ENCODE measurements at places on chromosomes 4 and X. TPM values are rescaled to one million over a fixed set of nuclear protein-coding genes. Genes with fewer than 3 reads are reported as not detected.
A peak's percentile ranks its signal among the peaks of the same experiment; 100 is the strongest.

DNA sequence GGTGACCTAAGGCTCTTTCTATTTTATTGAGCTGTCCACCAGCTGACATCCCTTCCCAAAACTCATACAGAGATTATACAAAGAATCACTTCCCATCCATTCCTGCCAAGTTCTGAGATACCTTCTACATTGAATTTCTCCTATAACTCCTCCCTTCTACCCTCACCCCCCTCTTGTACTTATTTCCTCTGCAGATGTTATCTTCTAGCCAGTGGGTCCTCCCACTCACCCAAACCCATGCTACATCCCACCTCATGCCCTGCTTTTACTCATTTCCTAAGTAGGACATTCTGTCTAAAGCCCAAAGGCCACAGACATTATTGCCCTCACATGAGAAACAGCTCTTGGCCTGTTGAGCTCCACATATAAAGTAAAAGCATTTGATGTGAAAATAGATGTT is 28.6 kb downstream of the BMX start:
- no peak overlapping the region for H3K27ac ChIP-seq
- H3K4me3 ChIP-seq: no peak overlapping the region
- no peak for DNase-seq
- no peaks in the 10 kb centered on the region for H3K4me1 ChIP-seq

GRCh38 chrX:19555236-19555635 is 39.9 kb upstream of the MAP3K15 start:
- H3K27me3 ChIP-seq: no peaks in the 10 kb centered on the region
- H3K4me3 ChIP-seq: no peak overlapping the region

- no peak overlapping the region for H3K4me3 ChIP-seq
- no peak overlapping the region for H3K27ac ChIP-seq
- H3K27me3 ChIP-seq: no peaks in the 10 kb centered on the region
- no peaks in the 10 kb centered on the region for H3K36me3 ChIP-seq
- no peak for DNase-seq
- H3K4me1 ChIP-seq: no peaks in the 10 kb centered on the region
Measured at GRCh38 chr4:165124488-165124887, 11.8 kb upstream of the TMEM192 start.

DNA sequence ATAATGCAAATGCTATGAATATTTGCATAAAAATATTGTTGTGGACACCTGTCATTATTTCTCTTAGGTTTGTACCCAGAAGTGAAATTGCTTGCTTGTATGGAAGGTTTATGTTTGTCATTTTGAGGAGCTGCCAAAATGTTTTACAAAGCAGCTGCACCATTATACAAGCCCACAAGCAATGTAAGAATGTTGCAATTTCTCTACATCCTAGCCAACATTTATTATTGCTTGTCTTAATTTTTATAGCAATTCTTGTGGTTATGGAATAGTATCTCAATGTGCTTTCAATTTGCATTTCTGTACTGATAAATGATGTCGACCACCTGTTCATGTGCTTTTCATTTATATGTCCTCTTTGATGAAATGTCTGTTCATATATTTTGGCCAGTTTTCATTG is 18.7 kb upstream of the RBMX start:
- no peaks in the 10 kb centered on the region for H3K27me3 ChIP-seq
- no peaks in the 10 kb centered on the region for H3K4me1 ChIP-seq
- no peaks in the 10 kb centered on the region for H3K36me3 ChIP-seq
- H3K4me3 ChIP-seq: no peak overlapping the region

- no peaks in the 10 kb centered on the region for H3K27me3 ChIP-seq
- no peaks in the 10 kb centered on the region for H3K4me1 ChIP-seq
- no peaks in the 10 kb centered on the region for H3K36me3 ChIP-seq
- DNase-seq: no peak
- H3K27ac ChIP-seq: no peak overlapping the region
Measured at GRCh38 chrX:23822397-23822796, 39.4 kb downstream of the SAT1 start.

DNA sequence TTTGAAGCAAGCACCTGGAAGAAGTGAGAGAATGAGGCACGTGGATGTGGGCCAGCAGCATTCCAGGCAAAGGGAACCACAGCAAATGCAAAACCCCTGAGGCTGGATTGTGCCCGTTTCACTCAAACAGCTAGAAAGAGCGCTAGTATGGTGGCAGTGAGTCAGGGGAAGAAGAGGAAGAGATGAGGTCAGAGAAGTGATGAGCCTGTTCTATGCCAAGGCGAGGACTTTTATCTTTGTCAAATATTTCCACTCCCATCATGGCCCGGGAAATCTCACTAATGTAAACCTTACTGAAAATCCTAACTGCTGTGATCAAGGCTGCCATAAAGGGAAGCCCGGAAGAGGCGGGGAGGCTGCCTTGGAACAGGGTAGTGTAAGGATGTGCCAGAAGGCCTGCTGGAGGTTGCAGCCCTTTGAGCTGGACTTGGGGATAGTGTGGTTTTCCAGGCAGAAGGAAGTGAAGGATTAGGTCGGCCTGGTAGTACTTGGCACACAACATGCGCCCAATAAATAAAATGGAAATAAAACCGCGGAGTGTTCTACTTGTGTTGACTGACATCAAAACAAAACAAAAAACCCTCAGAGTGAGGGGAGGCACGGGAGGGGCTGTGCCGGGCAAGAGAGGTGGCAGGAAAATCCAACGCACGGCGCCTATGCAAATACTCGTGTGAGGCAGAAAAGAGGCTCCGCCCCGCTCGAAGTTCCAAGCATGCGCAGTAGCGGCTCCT is 1.2 kb upstream of the CDK16 start:
- peak overlapping the region; percentile 76 for H3K27ac ChIP-seq
- no peak for DNase-seq
- peaks cover 16% of the 10 kb centered on the region for H3K4me1 ChIP-seq
- H3K36me3 ChIP-seq: peaks cover 24% of the 10 kb centered on the region
- no peak overlapping the region for H3K4me3 ChIP-seq

GRCh38 chr4:141142423-141142822 is 9.2 kb upstream of the RNF150 start:
- no peak overlapping the region for H3K4me3 ChIP-seq
- no peaks in the 10 kb centered on the region for H3K36me3 ChIP-seq
- no peak overlapping the region for H3K27ac ChIP-seq
- no peak for DNase-seq
- no peaks in the 10 kb centered on the region for H3K27me3 ChIP-seq
- H3K4me1 ChIP-seq: no peaks in the 10 kb centered on the region

DNA sequence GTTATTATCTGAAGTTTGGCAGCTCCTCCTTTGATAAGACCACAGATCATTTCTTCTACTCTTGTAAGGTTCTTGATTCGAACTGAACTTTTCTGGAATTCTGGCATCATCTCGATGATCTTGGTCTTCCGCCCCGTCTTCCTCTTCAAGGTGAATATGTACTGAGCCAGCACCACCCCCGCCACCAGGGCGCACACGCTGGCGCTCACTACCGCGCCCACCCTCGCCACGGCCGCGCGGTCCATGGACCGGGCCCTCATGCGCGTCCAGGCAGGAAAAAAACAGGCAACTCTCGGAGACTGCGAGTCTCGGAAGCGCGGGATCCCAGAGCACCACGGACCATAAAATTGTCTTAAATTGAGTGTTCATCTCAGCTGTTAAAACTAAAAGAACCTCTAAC is 458.4 kb upstream of the NDST3 start:
- H3K4me3 ChIP-seq: no peak overlapping the region
- H3K36me3 ChIP-seq: no peaks in the 10 kb centered on the region
- H3K27ac ChIP-seq: no peak overlapping the region

DNA sequence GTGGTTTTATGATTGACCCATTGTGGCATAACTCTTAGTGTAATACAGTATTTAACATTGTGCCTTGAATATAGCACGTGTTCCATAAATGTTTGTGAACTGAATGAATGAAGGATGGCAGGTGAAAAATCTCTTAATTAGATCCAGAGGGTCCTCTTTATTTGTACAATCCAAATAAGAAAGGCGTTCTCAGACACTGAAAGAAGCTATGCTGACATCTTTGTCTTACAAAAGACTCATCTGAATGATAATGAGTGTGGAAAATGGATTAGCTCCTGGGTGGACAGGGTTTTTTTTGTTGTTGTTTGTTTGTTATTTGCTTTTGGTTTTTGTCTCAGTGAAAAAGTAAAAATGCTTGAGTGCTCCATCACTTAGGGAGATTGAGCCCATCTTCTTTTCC is 62.7 kb downstream of the NEUROG2 start:
- DNase-seq: no peak
- no peaks in the 10 kb centered on the region for H3K27me3 ChIP-seq
- no peaks in the 10 kb centered on the region for H3K36me3 ChIP-seq
- no peaks in the 10 kb centered on the region for H3K4me1 ChIP-seq
- H3K27ac ChIP-seq: no peak overlapping the region

DNA sequence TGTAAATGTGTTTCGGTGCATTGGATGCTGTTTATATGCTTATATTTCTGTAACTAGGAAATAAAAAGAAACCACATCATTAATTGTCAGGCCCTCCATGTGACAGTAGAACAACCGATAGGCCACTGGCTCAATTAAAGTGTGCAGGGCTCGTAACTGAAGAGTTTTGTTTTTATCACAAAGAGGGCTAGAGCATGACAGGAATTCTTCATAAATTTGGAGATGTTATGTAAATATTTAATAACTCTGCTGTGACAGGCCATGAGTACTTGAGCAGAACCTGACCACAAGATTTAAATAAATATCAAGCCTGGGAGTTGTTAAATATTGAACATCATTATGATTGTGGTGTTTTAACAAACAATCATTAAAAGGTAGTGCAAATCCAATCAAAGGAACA is 55.9 kb downstream of the MID1 start:
- no peaks in the 10 kb centered on the region for H3K36me3 ChIP-seq
- H3K27ac ChIP-seq: no peak overlapping the region
- no peak overlapping the region for H3K4me3 ChIP-seq
- no peaks in the 10 kb centered on the region for H3K4me1 ChIP-seq

Gene MAGEA4
- not detected for total RNA-seq

Gene BLOC1S4
- 19.6 TPM for total RNA-seq

Gene LONRF3
- 4.8 TPM for total RNA-seq

Gene TMPRSS11D
- total RNA-seq: 208 TPM

Gene LANCL3
- 6.6 TPM for total RNA-seq

Gene HTRA3
- 6.8 TPM for total RNA-seq
